GM04504 (cell line): ENCODE measurements at places on chromosomes 1 and 21.
A peak's percentile ranks its signal among the peaks of the same experiment; 100 is the strongest.

GRCh38 chr1:55456971-55457370 lies 241.8 kb upstream of the USP24 start:
- no peak for DNase-seq

GRCh38 chr1:81670286-81670685 lies 130.4 kb upstream of the ADGRL2 start:
- peak; percentile 90 for DNase-seq

DNA sequence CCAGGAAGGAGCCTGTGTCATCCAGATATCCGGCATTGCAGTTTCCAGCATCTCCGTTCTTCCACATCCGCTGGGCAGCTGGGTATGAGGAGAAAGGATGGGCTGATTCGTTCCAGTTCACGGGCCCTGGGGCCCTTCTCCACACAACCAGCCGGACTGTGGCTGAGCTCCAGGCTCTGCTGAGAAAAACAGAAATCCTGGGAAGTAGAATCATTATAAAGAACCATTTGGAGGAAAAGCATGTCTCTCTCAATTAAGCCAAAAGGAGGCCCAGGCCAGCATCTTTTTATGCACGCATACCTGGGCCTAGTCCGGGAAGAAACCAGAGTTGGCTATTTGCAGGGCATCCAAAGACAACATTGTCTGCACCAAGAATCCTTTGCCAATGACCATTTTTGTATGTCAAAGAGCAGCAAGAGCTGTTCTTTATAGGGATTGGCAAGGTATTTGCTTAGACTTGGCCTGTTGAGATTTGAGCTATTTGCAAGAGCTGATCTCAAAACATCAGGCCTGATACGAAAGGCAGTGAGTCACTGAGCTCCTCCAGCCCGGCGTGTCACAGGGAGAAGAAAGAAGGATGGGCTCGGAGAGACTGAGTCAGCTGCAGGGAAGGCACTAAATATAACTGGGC lies 84.9 kb upstream of the ARHGEF16 start:
- DNase-seq: peak; percentile 69

DNA sequence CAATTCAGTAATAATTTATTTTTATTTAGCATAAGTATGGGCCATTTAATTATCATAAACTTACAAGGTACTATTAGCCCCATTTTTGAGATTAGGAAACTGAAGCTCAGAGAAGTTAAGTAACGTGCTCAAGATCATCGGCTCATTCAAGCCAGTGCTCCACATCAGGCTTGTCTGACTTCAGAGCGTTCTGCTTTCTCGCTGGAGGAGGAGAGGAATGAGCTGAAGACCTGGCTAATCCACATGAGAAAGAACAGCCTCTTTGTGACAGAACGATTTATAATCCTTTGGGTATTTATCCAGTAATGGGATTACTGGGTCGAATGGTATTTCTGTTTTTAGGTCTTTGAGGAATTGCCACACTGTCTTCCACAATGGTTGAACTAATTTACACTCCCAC lies 39.7 kb downstream of the DDX20 start:
- DNase-seq: no peak

DNA sequence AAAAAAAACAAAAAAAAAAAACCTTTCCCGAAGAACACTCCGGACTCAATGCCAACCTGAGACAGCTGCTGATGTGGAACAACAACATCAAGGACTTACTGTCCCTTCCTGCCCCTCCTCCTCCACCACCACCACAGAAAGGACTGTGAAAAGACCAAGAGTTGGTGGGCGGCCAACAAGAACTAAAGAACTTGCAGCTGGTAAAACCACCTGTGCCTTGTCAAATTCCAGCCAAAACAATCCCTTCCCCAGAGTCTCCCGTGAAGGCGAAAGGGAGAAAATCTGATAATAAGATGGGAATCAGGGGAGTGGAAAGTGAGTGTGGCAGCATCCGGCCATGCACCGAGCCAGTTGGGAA lies 88.9 kb downstream of the PROX1 start:
- no peak for DNase-seq

- DNase-seq: no peak
These were observed 4.6 kb downstream of the CTPS1 start for GRCh38 chr1:40984066-40984465.

DNA sequence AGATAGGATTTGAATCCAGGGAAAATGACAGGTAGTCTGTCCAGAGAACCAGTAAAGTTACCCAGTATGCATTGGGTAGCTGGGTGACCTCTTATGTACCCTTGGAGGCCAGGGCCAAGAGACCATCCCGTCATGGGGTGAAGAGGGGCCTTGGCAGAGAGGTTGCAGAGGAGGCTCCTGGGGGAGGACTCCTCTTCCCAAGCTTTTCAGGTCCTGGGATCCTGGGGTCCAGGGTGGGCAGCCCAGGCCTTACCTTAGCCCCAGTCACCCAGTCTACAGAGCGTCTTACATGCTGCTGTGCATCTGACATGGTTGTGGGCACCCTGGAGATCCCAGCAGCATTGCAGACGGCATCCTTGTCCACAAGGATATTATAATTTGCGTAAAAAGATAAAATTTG lies 14.0 kb downstream of the PMF1 start:
- DNase-seq: no peak

DNA sequence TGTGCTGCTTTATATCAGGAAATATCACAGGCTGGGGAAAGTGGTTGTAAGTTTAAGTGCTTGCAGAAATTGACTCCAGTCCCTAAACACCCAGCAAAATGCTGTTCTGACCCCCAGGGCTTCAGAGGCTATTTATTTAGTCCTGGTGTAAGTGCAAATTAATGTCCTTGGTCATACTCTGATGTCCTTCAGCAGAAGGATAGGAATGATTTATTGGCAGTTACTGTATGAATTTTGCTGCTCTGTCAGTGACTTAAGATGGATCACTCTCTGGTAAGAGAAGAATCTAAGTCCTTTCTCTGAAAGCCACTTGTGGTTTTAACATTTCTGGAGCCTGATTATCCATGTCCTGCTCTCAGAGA lies 21.9 kb downstream of the FAM20B start:
- DNase-seq: no peak

DNA sequence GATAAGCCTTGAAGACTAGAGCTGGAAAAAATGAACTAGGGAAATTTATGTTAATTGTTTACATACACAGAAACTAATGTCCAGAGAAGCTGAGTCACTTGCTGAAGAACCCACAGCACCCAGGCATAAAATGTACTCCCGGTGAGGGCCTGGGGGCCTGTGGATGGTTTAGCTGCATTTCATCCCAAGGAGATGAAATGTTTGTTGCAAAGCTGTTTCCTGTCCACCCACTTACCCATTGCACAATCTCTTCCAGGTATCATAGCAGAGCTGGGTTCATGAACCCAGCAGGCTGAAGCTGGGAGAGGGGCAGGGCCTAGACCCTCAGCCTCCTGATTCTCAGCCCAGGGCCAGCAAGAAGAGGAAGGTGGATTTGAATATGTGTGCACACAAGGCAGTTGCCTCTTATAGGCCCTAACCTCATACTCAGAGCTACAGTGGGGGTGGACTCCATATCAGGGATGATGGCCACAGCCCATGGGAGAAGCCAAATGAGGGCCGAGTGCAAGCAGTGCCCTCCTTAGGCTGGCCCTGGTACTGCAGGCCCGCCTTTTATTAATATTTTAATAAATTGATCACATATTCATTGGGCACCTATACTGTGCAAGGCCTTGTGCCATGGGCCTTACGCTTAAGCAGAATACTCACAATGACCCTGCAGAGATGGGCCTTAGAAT lies 110.8 kb downstream of the LACTBL1 start:
- DNase-seq: no peak

DNA sequence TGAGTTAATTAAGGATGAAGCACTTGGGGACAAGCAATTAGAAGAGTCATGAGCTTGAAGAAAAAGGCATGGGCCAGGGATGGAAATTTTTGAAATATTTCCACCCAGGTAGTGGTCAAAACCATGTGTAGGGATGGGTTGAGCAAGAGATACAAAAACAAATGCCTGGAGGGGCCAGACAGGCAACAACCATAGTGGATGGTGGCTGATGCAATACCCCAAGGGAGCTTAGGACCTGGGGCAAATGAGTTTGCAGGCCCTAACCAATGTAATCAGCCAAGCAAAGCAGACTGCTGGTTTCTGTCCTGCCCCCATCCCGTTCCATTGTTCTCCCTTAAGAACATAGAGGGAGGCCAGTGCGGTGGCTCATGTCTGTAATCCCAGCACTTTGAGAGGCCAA lies 119.1 kb upstream of the FGGY start:
- no peak for DNase-seq

GRCh38 chr1:205933671-205934618 lies 9.3 kb downstream of the SLC26A9 start:
- DNase-seq: peak; percentile 64
